SIG-M5 (cell line): ENCODE measurements at places on chromosomes 7 and 10.

DNA sequence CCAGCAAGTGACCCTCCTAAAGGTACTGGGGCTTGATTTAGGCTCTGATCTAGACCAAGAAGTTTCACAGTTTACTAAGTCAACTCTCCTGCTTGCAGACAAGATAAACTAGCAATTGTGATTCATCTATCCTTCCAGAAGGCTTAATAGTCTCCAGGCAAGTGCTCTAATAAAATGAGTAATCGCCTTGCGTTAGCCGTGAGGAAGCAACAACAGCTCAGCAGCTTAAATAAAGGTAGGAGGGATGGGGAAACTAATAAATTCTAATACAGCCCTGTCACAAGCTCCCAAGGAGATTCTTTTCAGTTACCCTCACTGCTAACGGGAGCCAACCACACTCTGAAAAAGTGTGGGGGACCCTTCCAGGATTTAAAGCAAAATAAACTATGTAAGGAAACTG lies 48.4 kb downstream of the FRMD4A start:
- DNase-seq: no peak

GRCh38 chr7:36198854-36199266 lies 45.8 kb downstream of the EEPD1 start:
- no peak for DNase-seq

DNA sequence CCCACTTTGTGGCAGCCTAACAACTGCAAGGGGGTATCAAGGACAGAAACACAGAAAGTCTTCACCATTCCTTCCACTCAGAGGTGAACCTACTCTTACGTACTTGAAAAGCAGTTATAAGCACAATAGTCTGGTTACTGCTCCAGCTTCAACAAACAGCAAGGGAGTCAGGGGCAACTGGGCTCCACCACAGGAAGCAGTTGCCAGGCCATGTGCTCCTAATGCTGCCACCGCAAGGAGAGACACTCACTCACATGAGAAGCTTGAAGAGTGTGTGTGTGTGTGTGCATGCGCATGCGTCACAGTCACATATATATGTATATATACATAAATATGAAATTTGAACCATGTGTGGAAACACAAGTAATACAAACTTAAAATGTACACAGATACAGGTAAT lies 65.5 kb downstream of the GRB10 start:
- DNase-seq: no peak

DNA sequence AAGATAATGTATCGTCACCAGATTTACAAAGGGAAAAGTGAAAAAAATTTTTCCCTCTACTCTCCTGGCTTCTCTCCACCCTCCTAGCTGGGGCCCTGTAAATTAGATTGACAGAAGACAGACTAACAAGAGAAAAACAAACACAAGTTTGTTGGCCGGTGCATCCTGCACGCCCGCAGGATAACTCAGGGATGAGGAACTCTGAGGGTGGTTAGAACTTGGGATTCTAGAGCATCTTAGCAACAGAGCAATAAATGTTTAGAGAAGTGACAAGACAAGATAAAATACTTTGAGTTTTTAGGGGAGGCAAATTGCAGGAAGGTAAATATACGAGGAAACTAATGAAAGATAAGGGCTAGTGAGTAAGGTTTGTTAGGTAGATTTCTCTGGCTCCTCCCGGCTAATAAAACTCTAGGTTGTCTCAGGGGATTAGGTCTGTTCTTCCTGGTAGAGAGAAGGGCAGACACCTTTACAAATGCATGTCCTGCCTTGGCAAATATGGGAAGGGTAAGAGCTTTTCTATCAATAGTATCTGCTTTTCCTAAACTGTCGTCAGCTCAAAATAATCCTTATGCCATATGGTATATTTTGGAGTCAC lies 4.3 kb upstream of the UCN3 start:
- no peak for DNase-seq
